ENCODE measurements at places on chromosomes 11 and 22. TPM values are rescaled to one million over a fixed set of nuclear protein-coding genes. Genes with fewer than 3 reads are reported as not detected.

DNA sequence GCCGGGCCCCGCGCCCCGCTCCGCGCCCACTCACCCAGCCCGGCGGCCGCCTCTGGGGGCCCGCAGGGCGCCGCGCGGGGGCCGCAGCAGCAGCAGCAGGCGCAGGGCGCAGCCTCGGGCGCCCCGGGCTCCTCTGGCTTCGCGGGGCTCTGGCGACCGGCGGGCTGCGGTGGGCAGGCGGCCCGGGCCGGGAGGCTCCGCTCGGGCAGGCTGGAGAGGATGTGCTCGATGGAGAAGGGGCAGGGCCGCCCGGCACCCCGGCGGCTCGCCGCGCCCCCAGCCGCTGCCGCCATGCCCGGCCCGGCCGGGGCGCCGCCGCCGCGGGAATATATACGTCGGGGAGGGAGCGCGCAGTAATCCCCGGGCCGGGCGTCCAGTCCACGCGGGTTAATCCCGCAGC lies at the start of gene GSC2:
Gene GSC2, minus strand, starts transcription at position 302 of the 400 bp plus-strand sequence. Its CDS starts 9 bp downstream, at position 293.
- no peak for DNase-seq
- no peak within 1 kb of the TSS for H3K27ac ChIP-seq
- no peak within 1 kb of the TSS for H3K4me3 ChIP-seq
- peaks cover 5% of the 10 kb centered on the region for H3K4me1 ChIP-seq
- H3K36me3 ChIP-seq: no peaks in the 10 kb centered on the region

GRCh38 chr11:64851831-64852351 lies 7.4 kb upstream of the CDC42BPG start:
- DNase-seq: peak; percentile 29
- H3K27me3 ChIP-seq: no peaks in the 10 kb centered on the region
- H3K36me3 ChIP-seq: peaks cover 11% of the 10 kb centered on the region

GRCh38 chr11:14346303-14346955 lies 12.6 kb downstream of the RRAS2 start:
- DNase-seq: no peak
- H3K27me3 ChIP-seq: no peaks in the 10 kb centered on the region
- no peak overlapping the region for H3K4me3 ChIP-seq
- H3K27ac ChIP-seq: no peak overlapping the region

DNA sequence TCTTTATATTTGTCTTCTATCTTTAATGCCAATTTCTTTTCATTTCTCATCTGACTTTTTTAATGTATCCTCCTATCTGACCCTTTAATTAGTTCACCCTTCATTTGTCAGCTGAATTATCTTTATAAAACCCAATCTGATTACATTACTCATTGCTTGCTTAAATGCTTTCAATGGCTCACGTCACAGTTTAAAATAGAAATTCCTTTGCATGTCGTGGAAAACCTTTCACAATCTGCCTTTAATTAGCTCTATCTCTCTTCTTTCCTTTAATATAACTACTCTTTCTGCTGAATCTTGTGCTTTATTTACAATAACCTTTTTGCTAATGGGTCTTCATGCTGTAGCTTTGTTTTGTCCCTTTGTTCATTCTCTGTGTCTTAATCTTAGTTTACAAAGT lies 125.7 kb downstream of the DYNC2H1 start:
- H3K4me3 ChIP-seq: no peak overlapping the region
- no peak overlapping the region for H3K27ac ChIP-seq
- no peaks in the 10 kb centered on the region for H3K4me1 ChIP-seq
- no peaks in the 10 kb centered on the region for H3K36me3 ChIP-seq
- H3K27me3 ChIP-seq: no peaks in the 10 kb centered on the region

DNA sequence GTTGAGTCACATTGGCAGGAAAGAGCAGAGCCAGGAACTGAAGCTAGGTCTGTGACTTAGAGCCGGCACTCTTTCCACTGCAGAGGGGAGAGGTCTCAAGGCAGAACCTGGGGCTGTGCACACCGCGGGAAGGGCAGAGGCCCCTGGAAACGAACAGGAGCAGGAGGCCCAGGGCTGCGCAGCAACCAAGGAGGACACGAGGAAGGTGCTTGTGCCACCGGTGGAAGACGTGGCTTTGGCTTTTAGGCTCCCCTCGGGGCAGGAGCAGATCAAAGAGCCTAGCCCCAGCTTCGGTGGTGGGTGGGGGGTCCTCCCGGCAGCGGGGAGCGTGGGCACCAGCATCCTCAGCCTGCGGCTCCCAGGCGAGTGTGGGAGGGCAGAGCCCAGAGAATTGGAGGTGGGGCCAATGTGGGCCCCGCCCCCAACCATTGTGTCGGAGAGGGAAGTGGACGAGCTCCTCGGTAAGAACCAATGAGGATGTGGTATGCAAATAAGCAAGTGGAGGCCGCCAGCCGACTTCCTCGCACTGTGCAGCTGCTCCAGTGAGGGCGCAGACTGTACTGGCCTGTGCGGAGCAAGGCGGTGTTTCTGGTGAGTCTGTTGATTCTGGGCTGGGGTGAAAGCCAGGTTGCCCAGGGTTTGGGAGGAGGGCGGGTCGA lies at the start of gene CCDC116:
Gene CCDC116, plus strand, starts transcription at position 524 of the 659 bp plus-strand sequence. CDS start 422 bp downstream, outside the sequence.
- no peak within 1 kb of the TSS for H3K4me3 ChIP-seq
- DNase-seq: peak; percentile 74
- H3K36me3 ChIP-seq: peaks cover 7% of the 10 kb centered on the region
- peaks cover 27% of the 10 kb centered on the region for H3K4me1 ChIP-seq

GRCh38 chr11:1782831-1783724 lies 19.4 kb upstream of the CTSD start:
- no peaks in the 10 kb centered on the region for H3K27me3 ChIP-seq
- H3K36me3 ChIP-seq: no peaks in the 10 kb centered on the region
- no peaks in the 10 kb centered on the region for H3K4me1 ChIP-seq
- no peak overlapping the region for H3K27ac ChIP-seq
- H3K4me3 ChIP-seq: no peak overlapping the region
- no peak for DNase-seq

DNA sequence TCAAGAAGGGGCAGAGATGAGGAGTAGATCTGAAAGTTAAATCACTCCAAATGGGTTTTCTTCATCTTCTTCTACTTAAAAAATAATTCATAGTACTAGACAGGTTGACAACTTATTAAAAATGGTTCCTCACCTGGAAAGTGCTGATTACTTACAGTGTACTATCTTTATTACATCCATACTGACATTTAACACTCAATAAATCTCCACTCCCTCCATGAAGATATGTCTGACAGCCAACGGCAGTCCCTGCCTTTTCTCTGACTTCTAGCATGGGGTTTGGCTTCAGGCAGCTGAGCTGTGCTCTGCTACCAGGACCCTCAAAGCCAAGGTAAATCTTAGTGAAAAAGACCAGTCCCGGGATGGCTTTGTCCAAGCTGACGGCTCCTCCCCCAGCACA lies 133.4 kb upstream of the CSNK2A3 start:
- no peak overlapping the region for H3K27ac ChIP-seq
- H3K36me3 ChIP-seq: no peaks in the 10 kb centered on the region
- no peaks in the 10 kb centered on the region for H3K4me1 ChIP-seq
- no peak for DNase-seq
- H3K4me3 ChIP-seq: no peak overlapping the region

DNA sequence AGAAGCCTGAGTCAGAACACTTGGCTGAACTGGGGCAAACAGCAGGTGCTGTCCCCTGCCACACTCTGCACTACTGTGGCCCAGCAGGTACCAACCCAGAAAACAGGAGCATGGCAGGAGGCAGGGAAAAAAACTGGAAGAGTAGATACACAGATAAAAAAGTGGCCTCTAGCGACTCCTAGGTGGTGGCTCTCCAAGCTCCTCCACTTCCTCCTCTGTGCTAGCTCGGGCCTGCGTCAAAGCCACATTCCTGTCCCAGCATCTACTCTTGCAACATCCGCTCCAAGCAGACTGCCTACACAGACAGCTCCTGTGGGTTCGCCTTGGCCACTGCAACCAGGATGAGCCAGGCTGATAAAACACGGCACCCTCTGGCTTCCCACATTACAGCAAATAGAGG lies 6.9 kb downstream of the OR8B12 start:
- no peak for DNase-seq
- H3K36me3 ChIP-seq: no peaks in the 10 kb centered on the region
- no peaks in the 10 kb centered on the region for H3K4me1 ChIP-seq
- H3K27me3 ChIP-seq: no peaks in the 10 kb centered on the region
- H3K27ac ChIP-seq: no peak overlapping the region

GRCh38 chr11:34358258-34358727 lies 483 bp upstream of the ABTB2 start:
- peak overlapping the region; percentile 83 for H3K4me3 ChIP-seq
- H3K27me3 ChIP-seq: peaks cover 16% of the 10 kb centered on the region
- no peak for DNase-seq
- H3K36me3 ChIP-seq: no peaks in the 10 kb centered on the region

DNA sequence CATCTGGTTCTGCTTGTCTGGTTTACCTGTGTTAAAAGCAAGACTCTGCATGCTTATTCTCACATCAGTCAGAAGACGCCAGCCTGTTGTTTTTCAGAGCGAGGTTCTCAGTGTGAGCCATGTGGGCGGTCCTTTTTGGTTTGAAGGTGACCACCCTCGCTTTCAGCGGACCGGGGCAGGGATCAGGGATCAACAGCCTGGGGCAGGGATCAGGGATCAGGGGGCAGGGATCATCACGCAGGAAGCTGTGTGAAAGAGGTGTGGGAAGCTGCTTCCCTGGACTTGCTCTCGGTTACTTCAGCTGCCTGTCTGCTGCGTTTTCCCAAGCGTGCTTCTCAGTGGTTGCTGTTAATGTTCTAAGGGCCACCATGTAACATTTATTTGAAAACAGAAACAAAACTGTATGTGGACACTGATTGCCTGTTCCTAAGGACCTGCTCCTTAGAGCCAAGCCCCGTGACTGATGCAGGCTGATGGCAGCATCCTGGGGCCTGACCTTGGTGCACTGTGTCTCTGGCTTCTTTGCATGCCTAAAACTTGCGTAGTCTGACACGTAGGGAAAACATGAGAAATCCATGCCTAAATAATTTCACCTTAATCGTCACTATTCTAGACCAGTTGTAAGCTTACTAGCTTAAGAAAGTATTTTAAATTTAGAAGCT lies 146.9 kb downstream of the ATXN10 start:
- H3K4me1 ChIP-seq: no peaks in the 10 kb centered on the region
- no peak overlapping the region for H3K27ac ChIP-seq
- no peaks in the 10 kb centered on the region for H3K36me3 ChIP-seq
- no peak overlapping the region for H3K4me3 ChIP-seq
- DNase-seq: no peak

- H3K4me3 ChIP-seq: no peak overlapping the region
- peaks cover 3% of the 10 kb centered on the region for H3K4me1 ChIP-seq
- no peak overlapping the region for H3K27ac ChIP-seq
- H3K27me3 ChIP-seq: no peaks in the 10 kb centered on the region
- no peaks in the 10 kb centered on the region for H3K36me3 ChIP-seq
These were observed 12.2 kb downstream of the MRGPRD start for GRCh38 chr11:68968306-68969250.

DNA sequence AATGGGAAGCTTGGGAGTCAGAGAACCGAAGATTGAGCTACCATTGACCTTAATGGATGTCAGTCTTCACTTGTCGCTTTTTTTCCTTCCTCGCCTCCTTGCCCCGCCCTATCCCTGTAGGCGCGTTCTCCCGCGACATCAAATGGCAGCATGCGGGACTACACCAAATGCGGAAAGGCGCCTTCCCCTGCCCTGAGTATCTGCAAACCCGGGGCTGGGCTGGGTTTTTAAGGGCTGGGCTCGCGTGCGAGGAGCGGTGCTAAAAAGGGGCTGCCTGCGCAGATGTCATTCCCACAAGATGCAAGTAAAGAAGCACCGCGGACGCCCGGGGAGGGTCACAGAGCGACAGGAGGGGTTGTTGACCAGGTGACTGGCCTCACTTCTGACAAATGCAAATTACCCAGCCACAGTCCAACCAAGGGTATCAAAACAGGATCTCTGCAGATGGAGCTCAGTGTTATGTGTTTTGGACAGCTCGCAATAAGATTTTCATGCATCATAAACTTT lies 4.7 kb upstream of the FAM111B start:
- no peak overlapping the region for H3K27ac ChIP-seq
- peak overlapping the region; percentile 61 for H3K4me3 ChIP-seq
- no peak for DNase-seq
- H3K4me1 ChIP-seq: peaks cover 14% of the 10 kb centered on the region

- no peaks in the 10 kb centered on the region for H3K36me3 ChIP-seq
- no peak overlapping the region for H3K27ac ChIP-seq
- H3K27me3 ChIP-seq: no peaks in the 10 kb centered on the region
- H3K4me1 ChIP-seq: no peaks in the 10 kb centered on the region
These were observed 59.4 kb downstream of the KCNA4 start for GRCh38 chr11:29957431-29957830.

GRCh38 chr22:23401111-23401909 lies 178.8 kb downstream of the IGLL1 start:
- no peak for DNase-seq
- H3K36me3 ChIP-seq: no peaks in the 10 kb centered on the region
- no peak overlapping the region for H3K4me3 ChIP-seq
- no peak overlapping the region for H3K27ac ChIP-seq

DNA sequence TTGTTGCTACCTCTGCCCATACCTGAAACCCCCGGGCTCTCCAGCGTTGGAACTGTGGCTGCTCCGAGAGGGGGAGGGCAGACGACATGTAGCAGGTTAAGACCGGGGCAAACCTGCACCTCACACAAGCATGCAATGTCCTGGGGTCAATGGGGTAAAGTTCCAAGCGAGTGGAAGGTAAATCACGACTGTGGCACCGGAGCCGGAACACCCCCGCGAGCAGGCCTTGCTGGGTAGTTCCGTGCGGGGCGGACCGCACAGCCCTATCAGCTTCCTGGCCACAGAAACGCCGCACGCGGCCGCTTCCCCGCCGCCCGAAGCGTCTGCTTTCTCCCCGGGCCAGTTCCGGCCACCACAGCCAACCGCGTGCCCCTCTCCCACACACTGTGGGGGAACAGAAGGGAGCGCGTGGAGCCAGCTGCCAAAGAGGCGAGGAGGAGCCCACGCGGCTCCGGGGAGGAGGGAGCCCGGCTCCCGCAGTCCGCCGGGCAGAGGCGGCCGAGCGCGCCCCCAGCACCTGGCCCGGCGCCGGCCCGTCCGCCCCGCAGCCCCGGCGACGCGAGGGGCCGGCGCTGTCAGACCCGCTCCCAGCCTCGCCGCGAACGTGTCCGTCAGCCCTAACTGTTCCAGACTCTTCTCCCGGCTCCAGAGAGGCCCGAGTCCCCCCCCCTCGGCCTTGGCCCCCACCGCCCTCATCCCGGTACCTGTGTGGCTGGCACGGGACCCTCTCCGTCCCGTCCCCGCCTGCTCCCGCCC lies 1.6 kb downstream of the SPTBN2 start:
- no peaks in the 10 kb centered on the region for H3K36me3 ChIP-seq
- no peak overlapping the region for H3K27ac ChIP-seq

- H3K27ac ChIP-seq: peak overlapping the region; percentile 72
- H3K4me1 ChIP-seq: no peaks in the 10 kb centered on the region
- H3K27me3 ChIP-seq: no peaks in the 10 kb centered on the region
- no peaks in the 10 kb centered on the region for H3K36me3 ChIP-seq
- H3K4me3 ChIP-seq: no peak overlapping the region
These were observed 130.7 kb downstream of the MN1 start for GRCh38 chr22:27670701-27671412.

SLC5A4 gene
- not detected for polyA plus RNA-seq

DNAJB7 gene
- polyA plus RNA-seq: 0.23 TPM

APOBEC3A gene
- not detected for polyA plus RNA-seq

HEPHL1 gene
- polyA plus RNA-seq: not detected

MUC15 gene
- not detected for polyA plus RNA-seq

SLC16A8 gene
- polyA plus RNA-seq: not detected

P2RY2 gene
- polyA plus RNA-seq: not detected

ARHGAP20 gene
- not detected for polyA plus RNA-seq

AGBL2 gene
- 1.0 TPM for polyA plus RNA-seq

MMP11 gene
- polyA plus RNA-seq: 1.9 TPM

DMC1 gene
- not detected for polyA plus RNA-seq

NUDT8 gene
- 3.5 TPM for polyA plus RNA-seq

SEZ6L gene
- not detected for polyA plus RNA-seq

SYT8 gene
- polyA plus RNA-seq: not detected

TPBGL gene
- 0.23 TPM for polyA plus RNA-seq

Measured in CD8-positive, alpha-beta memory T cell (primary cell).